ENCODE measurements at places on chromosomes 5 and 9.

GRCh38 chr9:83920469-83920926 is 734 bp downstream of the KIF27 start:
- peak; percentile 26 for DNase-seq

- peak; percentile 32 for DNase-seq
These were observed 20.0 kb upstream of the RUFY1 start for GRCh38 chr5:179530069-179530998.

- DNase-seq: no peak
These were observed 160.2 kb upstream of the TBCA start for GRCh38 chr5:77936365-77936693.

- peak; percentile 46 for DNase-seq
These were observed 26.8 kb upstream of the TNFAIP8 start for GRCh38 chr5:119328753-119329602.

DNA sequence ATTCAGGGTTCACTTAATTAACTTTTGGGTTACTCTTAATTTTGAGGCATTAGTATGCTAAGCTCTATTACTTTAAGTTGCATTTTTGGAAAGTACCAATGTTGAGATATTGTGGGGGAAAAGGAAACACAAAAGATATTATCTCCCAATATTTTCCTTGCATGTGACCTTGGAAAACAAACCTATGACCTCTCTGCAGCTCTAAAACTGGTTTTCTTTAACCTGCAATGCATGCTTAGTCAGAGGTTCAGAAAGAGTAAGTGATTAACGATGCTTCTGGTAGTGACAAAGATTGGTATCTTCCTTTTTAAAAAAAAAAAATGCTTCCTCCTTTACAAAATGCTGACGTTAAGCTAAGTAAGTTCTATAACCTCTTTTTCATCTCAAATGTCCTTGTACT is 44.9 kb upstream of the CDH18 start:
- DNase-seq: no peak

- peak; percentile 73 for DNase-seq
These were observed 136.4 kb downstream of the SLIT3 start for GRCh38 chr5:169164481-169164925.

GRCh38 chr9:20331095-20331685 is 291.1 kb downstream of the MLLT3 start:
- DNase-seq: no peak

DNA sequence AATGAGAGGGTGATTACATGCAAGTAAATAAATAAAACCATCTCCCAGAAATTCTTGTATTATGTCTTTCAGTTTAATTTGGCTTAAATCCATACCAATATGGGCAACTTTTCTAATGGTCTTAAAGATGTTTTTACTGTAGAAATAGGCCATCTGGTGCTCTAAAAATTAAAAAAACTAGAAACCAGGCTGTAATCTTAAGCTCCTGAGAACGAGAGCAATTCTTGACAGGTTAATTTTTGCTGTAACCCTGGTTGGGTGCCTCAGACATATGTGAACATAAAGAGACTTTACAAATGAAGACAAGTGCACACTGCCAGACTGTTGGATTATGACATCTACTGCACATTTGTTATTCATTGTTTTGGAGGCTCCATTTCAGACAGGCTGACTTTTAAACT is 246.8 kb upstream of the DAB2 start:
- no peak for DNase-seq

- no peak for DNase-seq
These were observed at the start of gene GBGT1 for GRCh38 chr9:133163504-133164172. Gene GBGT1, minus strand, starts transcription at chr9:133163914. Its CDS starts 1,502 bp downstream, at chr9:133162412.

- DNase-seq: no peak
These were observed 4.2 kb downstream of the BARX1 start for GRCh38 chr9:93950619-93951601.

DNA sequence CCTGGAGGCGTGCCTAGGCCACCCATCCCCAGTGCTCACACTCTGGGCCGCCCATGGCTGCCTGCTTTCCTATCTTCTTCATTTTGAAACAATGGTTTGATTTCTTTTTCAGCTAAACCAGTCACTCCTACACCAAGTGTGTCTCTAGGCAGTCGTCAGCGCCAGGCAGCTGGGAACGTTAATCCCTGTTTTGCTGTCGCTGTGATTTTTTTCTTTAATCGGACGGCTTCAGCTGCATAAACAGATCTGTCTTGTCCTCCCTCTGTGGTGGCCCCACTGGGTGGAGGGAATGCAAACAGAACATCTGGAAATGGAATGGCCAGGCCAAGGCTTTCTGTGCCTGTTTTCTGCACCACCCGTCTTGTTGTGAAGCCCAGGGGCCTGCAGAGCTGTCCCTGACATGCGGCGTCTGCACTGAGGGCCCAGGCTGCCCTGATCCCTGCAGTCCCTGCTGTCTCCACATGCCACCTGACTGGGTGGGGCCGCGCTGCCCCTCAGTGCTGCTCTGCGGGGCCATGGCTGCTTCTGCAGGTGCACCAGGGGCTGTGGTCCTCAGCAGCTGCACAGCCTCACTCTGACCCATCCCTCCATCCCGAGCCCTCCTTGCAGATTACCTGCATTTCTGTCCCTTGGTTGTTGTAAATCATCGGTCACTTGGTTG is 51.5 kb downstream of the WNK2 start:
- no peak for DNase-seq

DNA sequence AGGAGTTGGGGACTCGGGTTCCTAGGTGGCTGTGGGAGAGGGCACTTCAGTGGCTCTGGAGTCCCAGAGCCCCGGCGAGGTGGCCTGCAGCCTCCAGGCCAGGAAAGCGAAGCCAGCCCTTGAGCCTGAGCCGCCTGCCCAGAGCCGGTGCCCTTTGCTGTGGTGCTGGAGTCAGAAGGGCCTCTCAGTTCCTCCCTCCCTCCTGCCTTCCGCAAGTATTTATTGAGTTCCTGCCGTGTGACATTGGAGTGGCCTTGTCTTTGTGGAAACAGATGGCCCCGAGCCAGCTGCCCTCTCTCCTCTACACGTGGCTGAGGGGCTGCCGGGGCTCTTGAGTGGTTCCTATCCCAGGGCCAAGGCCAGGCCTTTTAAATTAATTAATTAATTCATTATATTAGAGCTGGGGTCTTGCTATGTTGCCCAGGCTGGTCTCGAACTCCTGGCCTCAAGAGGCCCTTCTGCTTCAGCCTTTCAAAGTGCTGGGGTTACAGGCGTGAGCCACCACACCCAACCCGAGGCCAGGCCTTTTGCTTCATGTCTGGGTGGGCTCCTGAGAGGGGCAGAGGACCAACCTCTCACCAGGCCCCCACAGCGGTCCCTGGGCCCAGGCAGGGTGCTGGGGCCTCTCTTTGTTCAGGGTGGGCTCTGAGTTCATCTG is 45.6 kb upstream of the IER5L start:
- no peak for DNase-seq

DNA sequence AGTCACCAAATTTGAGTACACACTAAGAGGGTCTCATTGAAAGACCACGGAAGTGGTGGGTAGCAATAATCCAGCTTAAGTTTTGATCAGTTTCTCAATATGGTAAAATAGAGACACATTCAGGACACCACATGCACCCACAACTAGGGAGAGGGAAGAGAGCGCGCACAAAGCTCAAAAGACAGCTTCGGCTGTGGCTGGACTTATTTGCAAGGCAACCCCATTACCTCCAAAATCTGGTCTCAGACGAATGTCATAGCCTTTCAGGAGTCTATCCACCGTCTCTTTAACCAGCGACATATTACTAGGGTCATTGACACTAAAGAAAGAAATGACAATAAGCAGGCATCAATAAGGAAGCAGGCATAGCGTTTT is 443 bp downstream of the GABRB2 start:
- no peak for DNase-seq

DNA sequence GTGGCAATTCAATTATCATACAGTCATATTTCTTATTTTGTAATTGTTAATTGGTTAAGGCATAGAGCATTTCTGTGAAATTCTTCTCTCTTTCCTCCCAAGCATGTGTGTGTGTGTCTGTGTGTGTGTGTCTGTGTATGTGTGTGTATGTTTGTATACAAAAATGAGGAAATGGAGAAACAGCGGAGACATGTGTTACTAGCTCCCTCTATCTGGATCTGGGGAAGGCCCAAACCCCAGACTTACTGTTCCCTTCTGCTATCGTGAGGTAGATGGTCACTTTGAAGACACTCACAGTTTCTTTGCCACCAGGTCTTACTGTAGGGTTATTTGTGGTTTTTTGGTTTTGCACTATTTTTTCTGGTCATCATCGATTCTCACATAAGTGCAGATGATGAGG is 11.4 kb upstream of the C5orf63 start:
- no peak for DNase-seq

DNA sequence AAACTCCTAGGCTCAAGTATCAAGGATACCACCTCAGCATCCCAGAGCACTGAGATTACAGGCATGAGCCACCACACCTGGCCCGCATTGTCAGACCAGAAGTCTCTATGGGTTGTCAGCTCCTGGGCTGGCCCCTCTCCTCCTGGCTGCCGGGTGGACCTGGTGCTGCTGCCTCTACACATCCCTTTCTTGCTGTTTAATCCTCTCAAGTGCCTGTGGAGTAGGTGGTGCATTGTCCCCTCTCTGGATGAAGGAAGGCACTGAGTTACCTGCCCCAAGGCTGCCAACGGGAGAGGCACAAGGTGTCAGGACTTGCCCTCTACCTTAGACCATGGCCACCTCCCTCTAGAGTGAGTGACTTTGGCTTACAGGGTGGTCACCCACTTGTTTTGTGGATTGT is 37.4 kb downstream of the PHF2 start:
- DNase-seq: no peak

GRCh38 chr9:26371236-26371635 is 521.4 kb downstream of the CAAP1 start:
- no peak for DNase-seq

DNA sequence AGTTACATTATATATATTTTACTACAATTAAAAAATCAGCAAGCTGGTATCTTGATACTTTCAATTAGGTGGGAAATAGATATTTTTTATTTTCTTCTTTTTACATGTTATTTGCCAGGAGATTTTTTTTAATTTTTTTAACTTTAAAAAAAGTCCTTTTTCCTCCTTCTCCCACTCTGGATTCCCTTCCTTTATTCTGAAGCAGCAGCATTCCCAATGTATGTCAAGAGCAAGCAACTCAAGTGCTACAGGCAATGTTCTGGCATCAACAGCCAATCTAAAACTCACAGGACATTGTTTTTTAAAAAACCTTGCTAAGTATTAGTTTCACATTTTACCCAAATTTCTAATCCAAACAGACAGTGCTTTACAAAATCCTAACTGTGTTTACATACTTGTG is 41.4 kb downstream of the GOLPH3 start:
- DNase-seq: no peak

- DNase-seq: peak; percentile 90
These were observed 191.6 kb upstream of the MSX2 start for GRCh38 chr5:174532455-174533453.

GRCh38 chr9:128078504-128079434 is 10.7 kb downstream of the SLC25A25 start:
- DNase-seq: peak; percentile 53

GRCh38 chr5:2995667-2996066 is 244.2 kb upstream of the IRX2 start:
- no peak for DNase-seq

DNA sequence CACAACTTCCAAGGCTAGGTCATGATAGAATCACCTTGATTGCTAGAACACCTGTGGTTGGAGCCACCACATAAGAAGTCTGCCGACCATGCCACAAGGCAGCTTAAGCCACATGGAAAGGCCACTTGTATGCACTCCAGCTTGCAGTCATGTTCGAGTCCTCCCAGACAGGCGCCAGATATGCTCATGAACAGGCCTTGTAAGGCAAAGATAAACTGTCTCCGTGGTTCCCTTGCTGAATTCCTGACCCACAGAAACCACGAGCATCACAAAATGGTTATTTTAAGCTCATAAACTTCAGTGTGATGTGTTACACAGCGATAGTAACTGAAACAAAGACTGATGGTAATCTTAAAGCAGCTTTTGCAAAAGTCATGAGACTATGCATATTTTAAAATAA is 188.4 kb upstream of the DAPK1 start:
- no peak for DNase-seq

DNA sequence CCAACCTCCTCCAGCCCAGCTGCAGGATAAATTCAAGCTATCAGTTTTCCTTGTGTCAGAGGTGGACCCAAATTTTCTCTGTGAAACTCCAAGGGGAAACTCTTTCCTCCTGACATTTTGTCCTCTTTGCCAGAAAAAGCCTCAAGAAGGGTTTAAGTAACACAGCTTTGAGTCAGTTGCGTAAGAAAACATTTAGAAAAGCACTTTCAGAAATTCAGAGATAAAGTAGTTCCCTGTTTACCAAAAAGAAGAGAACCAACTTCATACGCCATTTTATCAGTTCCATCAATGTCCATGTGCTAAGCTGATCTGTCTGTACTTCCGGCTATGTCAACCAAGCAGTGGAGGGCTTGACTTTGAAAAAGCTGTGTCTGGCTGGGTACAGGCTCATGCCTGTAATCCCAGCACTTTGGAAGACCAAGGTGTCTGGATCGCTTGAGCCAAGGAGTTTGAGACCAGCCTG is 19.9 kb upstream of the SUSD1 start:
- peak; percentile 18 for DNase-seq

- DNase-seq: peak; percentile 4
These were observed 164.1 kb upstream of the SEMA6A start for GRCh38 chr5:116738615-116739261.

GRCh38 chr5:107469485-107470294 is 201.0 kb downstream of the EFNA5 start:
- peak; percentile 87 for DNase-seq

DNA sequence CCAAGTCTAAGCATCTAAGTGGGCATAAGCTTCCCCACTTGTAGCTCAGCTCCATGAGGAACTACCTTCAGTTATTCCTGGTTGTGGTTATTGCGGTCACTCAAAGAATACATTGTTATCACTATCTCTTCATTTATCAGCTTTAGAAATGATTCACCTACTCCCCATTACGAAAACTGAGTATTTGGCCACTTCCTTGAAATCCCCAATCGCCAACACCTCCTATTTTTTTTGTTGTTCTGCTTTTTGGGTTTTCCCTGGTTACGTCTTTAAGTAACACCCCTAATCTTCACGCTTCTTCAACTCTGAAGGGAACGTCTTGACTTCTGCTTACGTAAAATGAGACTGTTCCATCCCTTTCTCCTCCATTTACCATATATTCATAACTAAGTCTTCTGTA is 20.7 kb downstream of the MAPK9 start:
- DNase-seq: no peak

- DNase-seq: no peak
These were observed 613.0 kb upstream of the WWC1 start for GRCh38 chr5:167678481-167678880.

GRCh38 chr9:15606643-15607472 is 54.0 kb downstream of the CCDC171 start:
- DNase-seq: peak; percentile 47

- DNase-seq: peak; percentile 65
These were observed 18.0 kb upstream of the STARD4 start for GRCh38 chr5:111530298-111530740.

- DNase-seq: peak; percentile 72
These were observed 155.2 kb downstream of the GAS1 start for GRCh38 chr9:86792136-86792535.

DNA sequence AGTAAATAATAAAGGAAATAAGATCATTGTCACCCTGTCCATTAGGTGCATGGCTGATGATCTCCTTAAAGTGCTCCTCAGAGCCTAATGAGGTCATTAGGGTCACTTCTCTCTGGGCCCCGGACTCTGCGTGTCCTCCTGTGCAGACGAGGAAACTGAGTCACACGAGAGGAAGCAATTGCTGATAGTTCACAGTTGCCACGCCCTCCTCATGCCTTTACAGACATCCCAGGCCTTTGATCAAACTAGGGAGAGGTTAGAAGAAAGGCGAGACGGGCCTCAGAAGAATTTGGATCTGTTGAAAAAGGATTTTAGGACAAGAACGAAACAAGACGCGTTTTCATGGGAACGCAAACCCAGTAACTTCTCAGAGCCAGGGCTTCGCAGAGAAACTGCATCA is 32.0 kb upstream of the MSX2 start:
- DNase-seq: no peak

GRCh38 chr5:126384985-126385384 is 38.2 kb upstream of the GRAMD2B start:
- DNase-seq: peak; percentile 76

Measured in fibroblast of mammary gland (primary cell).